ENCODE measurements at places on chromosomes 11 and 22.
A peak's percentile ranks its signal among the peaks of the same experiment; 100 is the strongest.

GRCh38 chr11:34366522-34366921 lies 8.7 kb upstream of the ABTB2 start:
- no peak for DNase-seq

DNA sequence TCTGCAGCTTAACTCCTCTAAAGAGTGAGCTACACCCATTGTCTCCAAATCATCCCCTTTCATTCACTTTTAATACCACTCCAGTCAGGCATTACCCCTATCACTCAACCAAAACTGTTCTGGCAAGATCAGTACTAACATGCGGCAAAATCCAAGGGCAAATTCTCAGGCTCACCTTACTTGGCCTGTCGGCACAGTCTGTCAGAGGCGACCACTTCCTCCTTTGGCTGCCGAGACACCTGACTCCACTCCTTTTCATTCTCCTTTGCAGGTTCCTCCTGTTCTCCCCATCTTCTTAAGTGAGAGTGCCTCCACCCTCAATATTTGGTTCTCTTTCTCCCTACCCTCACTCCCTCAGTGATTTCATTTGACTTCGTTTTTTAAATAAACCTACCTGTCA lies 4.2 kb downstream of the C11orf91 start:
- DNase-seq, result no peak

GRCh38 chr11:76276781-76277155 lies 70.5 kb upstream of the WNT11 start:
- DNase-seq, result no peak

DNA sequence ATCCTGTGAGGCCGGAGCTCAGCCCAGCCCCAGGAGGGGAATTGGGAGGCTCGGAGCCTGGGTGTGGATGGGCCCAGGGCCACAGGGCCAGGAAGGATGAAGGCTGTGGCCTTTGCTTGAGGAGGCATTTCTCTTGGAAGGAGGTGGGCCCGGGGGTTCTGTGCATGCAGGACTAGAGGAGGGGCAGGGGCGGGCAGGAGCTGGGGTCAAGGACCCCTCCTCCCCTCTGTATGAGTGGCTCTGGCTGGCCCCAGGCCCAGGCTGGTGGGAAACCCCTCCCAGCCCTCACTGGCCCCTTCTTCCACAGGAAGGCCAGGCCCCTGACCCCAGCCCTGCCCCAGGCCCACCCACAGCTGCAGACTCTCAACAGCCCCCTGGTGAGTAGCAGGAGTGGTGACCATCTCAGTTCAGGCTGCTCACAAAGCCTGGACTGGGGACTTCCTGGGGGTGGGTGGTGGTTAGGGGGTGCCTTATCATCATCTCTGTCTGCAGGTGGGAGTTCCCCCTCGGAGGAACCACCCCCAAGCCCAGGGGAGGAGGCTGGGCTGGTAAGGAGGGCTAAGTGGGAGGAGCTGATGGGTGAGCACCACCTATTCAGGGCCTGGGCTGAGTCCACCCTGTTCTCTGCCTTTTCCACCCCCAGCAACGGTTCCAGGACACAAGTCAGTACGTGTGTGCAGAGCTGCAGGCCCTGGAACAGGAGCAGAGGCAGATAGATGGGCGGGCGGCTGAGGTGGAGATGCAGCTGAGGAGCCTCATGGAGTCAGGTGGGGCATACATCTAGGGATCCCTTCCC lies 6.0 kb downstream of the KCNK7 start:
- DNase-seq, result peak; percentile 27

DNA sequence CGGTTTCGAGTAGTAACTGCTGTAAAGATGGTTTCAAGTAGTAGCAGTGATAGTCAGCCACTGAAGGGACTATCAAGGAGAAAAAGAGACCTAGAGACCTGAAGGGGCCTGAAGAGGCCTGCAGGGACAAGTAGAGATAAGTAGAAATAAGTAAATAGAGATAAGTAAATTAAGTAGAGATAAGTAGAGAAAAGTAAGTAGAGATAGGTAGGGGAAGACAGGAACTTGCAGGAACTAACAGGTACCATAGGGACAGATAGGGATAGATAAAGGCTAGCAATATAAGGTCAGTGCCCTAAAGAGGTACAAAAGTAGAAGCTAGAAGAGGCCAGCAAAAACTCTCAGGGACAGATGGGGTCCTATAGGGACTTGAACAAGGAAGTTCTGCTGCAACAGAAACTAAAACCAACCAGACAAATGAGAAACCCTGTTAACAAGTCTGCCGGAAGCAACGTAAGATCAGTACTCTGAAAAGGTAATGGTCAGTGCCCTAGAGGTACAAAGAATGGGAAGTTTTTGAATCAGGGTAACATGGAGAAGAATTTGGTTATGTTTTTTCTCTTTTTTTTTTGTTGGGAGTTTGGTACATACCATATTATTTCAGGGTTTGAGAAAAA lies 9.6 kb upstream of the SC5D start:
- DNase-seq, result no peak

DNA sequence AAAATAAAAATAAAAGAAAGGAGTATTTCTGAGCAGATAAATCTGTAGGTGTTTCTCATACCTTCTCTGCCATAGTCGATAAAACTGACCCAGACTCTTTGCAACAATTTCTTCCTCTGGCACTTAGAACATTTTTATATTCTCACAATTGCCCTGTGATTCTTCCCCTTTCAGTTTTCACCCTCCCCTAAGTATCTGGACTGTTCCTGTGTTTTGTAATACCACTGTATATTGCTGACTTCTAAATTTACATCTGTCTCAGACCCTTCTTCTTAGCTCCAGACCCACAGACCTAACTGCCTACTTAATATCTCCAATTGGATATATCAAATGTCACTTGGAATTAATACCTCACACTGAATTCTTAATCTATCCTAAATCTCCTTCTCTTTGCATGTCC lies 133.4 kb upstream of the DDI1 start:
- DNase-seq, result no peak
